T-cell (primary cell): ENCODE measurements at places on chromosomes 6 and 20.
A peak's percentile ranks its signal among the peaks of the same experiment; 100 is the strongest.

DNA sequence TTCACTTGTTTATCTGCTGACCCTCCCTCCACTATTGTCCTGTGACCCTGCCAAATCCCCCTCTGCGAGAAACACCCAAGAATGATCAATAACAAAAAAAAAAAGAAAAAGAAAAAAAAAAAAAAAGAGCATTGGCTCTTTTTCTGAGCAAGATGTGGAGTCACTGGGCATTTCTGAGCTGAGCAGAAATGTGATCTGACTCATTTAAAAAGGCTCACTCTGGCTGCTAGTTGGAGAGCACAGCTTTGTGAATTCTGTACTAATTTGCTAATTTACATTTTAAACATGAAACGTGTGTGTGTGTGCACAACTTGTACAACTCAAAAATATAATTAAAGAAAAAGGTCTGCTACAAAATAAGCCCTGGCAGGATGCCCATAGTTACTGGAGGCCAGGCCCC, 20.2 kb downstream of the SCML4 start:
- no peak for DNase-seq

DNA sequence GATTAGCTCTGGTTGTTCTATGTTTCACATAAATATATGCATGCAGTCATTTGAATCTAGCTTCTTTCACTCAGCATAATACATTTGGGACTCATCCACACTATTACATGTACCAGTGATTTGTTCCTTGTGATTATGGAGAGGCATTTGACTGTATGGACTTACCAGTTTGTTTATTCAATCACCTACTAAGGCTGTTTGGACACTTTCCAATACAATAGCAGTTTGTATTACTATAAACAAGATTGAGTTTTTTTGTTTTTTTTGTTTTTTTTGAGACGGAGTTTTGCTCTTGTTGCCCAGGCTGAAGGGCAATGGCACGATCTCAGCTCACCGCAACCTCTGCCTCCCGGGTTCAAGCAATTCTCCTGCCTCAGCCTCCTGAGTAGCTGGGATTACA, 109.8 kb upstream of the DST start:
- no peak for DNase-seq

DNA sequence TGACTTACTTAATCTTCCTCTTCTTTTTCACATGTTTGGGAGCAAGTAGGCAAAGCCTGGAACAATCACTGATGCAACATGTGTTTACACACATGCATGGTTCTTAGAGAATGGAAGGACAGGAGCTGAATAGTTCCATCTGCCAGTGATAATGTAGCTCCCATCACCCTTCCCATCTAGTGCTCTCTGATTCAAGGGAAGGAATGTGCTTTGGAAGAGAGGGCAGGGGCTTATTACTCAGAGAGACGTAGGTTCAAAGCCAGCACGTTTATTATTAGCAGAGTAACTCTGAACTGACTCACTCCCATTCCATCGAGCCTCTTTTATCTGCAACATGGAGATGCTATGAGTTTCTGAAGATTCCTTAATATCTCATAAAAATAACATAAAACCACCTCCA, 211.9 kb downstream of the GMPR start:
- DNase-seq: no peak

GRCh38 chr6:105711216-105711615, 308.3 kb upstream of the PREP start:
- no peak for DNase-seq

GRCh38 chr6:144159223-144159622, 8.9 kb downstream of the STX11 start:
- DNase-seq: no peak

DNA sequence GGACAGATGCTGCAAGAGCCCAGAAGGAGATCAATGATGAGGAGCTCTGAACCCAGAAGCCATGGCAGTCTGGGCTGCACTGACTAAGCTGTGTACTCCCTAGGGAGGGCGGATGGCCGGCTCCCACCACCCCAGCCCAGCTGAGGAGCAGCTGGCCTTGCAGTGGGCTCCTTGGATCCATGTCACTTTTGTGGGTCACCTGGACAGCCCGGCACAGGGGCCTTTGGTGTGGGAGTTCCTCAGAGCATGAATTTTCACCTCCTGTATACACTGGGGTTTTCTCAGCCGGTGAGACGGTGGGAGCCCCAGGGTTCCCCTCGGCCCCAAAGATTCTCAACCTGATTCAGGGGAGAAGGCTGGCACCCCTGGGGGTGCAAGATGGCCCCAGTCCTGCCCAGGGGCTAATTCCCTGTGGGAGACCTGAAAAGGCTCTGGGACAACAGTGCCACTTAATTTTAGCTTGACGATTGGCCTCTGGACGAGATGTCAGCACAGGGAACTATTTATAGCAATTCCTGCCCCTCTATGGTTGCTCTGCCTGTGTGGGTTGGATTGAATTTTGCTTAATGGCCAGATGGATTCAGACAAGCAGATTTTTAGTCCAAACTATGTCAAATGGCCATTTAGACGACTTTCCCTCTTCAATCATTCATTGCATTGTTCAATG, 121.6 kb upstream of the PMEPA1 start:
- no peak for DNase-seq

GRCh38 chr6:158655569-158656450, 6.0 kb downstream of the SYTL3 start:
- DNase-seq: no peak

DNA sequence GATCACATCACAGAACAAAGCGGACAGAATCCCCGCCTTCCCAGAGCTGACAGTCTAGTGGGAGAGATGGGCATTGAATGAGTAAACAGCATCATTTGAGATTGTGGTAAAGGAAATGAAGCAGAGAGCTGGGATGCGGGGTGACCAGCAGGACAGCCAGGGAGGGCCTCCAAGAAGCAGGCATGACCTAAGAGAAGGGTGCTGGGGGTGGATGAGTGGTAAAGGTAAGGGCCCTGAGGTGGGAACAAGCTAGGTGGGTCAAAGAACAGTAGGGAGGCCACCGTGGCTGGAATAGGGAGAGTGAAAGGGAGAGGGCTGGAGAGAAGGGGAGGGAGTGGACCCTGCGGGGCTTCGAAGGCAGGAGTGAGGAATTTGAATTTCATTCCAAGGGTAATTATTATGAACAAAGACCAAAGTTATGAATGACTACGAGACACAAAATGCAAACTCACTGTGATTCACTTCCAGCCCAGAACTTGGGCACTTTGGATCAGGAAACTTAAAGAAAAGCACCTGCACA, 61.4 kb downstream of the CEBPB start:
- no peak for DNase-seq

DNA sequence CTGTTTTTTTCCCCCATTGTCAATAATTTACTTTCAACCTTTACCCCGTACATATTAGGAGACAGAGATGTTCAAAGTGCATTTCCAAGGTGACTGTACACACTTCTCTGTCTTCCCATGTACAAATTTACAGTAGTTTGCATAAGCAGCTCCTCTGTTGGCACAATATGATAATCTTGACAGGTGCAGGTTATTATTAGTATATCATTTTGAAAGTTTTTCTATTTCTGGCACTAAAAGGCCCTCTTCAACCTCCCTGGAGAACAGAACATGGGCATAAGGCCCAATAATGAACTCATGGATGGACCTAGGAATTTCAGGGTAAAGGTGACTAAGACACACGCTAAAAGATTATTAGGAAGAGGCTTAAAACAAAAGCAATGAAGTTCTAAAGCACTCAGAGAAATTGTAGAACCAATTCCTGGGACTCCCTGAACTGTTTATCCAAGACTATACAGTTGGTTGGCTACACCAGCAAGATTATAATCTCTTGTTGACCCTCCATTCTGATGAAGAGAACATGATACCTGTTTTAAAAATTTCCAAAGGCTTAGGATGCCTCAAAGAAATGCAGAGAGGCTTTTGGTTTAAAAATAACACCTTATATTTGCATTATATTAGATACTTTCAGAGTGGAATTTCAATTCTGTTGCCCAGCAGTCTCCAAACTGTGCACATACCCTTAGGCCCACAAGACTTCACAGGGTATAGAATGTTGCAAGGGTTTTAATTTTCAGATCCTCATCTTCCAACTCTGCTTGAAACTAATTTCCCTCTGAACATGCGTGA, 1.1 kb downstream of the AIG1 start:
- no peak for DNase-seq

DNA sequence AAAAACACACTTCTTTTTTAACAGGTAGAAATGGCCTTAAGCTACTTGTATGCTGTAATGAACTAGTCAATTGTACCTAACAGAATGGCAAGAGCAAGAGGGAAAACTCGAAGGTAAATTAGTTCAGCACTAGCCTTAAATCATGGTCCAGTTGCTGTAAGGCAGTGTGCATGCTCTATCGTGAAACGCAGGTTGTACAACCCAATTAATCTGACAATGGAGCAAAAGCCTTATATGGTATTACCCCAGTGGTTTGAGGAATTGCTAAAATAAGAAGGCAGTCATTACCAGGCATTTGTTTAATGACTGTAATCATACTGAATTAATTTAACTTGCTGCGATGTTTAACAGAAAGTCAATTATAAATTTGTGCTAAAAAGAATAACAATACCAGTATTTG, 69.3 kb upstream of the SOX4 start:
- no peak for DNase-seq

DNA sequence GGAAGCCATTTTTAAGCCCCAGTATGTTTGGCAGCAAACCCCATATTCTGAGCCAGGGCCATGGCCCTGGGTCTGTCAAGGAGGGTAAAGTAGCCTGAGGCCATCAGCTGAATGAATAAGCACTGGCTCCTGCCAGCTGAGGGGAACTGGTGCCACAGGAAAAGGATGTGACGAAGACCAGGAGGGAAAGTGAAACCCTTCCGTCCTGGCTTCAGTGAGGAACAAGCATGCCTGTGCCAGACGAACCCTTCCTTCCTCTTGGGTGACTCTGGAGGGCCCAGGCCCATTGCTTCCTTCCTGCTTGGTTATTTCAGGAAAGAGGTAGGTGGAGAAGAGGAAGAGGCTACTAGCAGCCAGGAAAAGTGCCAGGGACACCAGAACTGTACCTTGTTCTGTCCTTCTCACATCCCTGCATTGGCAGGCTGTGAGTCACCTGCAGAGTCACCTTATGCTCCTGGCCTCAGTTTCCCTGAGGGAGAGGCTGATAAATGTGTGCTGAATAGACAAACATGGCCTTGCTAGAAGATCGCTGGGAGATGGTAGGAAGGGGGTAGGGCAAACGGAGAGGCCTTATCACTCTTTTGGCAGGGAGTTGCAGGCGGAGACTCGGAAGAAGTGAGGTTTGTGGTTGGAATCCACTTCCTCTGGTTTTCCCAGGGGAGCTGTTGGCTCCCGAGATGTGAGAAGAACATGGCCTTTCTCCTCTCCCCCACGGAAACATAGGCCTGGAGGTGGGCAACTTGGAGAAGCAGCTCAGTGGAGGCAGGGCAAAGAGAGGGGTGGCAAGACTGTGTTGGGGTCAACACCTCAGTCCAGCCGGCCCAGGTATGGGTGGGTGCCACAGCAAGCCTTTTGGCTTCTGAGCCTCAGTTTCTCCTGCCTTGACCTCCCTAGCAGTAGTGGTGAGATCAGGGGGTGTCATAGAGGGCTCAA, 37.4 kb downstream of the COX4I2 start:
- peak; percentile 57 for DNase-seq

- no peak for DNase-seq
These were observed 49.2 kb downstream of the TOMM6 start for GRCh38 chr6:41836660-41837052.

DNA sequence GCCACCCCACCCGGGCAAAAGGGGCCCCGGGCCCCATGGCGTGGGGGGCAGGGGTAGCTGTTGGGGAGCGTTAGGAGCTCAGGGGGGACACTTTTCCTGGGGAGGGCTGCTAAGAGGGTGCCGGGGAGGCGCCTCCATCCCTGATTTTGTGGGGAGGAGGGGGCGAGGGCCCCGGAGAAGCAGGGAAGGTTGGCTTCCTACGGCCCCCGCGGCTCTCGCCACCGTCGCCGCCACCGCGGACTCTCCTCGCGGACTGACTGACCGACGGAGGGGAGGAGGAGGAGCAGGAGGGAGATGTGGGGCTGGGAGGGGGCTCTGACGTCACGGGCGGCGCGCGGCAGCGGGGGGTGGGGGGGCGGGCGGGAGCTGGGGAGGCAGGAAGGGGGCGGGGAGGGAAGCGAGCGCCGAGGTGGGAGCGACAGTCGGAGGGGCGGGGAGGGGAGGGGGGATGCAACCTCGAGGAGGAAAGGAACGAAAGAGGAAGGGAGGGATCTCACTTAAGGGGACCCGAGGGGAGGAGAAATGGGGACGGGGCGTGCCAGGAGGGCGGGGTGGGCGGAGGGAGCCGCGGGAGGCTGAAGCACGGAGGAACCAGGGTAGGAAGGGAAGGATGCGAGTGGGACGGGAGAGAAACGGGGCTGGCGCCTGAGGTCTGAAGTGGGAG, 5.1 kb downstream of the GABBR1 start:
- no peak for DNase-seq

GRCh38 chr6:110690106-110690654, 125.1 kb downstream of the CDK19 start:
- DNase-seq: no peak

DNA sequence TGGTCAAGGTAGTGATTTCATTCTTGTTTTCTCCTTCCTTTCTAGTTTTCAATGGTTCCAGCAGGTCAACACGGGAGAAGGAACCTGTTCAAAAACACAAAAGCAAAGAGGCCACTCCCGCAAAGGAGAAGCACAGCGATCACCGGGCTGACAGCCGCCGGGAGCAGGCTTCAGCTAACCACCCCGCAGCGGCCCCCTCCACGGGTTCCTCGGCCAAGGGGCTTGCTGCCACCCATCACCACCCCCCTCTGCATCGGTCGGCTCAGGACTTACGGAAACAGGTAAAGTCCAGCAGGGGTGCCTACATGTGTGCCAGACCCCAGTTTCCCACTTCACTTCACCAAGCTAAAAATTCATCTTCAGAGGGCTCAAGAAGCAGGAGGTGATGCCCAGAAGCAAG, 175.6 kb downstream of the DTNBP1 start:
- DNase-seq: no peak

DNA sequence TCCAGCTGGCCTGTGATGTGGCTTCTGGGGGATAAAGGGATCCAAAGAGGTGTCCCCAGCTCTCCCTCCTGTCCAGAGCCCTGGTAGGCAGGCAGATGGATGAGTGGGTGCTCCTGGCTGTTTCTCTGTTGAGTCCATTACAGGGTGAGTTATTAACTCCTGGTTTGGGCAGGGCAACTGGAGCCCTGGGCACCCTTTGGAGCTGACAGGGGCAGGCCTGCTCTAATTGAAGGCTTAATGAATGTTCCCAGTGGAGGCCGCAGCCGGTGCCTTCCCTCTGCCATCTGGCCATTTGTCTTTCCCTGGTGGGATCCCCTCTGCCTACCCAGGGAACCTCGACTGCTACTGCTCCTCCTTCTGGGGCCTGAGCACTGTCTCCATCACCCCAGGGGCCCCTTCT, 44.7 kb upstream of the MLN start:
- DNase-seq: no peak

GRCh38 chr20:44166008-44166407, 21.0 kb downstream of the JPH2 start:
- DNase-seq: no peak

DNA sequence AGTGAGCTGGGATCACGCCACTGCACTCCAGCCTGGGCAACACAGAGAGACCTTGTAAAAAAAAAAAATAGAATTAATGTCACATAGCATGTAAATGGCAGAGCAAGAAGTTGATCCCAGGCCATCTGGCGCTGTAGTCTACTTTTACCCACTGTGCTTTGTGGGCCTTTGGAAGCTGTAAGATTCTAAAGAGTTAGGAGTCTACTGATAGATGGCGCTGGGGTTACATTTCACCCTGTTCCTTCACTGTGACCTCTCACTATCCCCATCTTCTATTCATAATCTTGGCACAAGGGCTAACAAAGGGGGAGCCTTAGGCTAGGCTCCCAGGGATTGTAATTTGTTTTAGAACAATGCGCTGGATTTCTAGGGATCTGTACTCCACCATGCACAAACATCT, 24.4 kb downstream of the SIRPD start:
- no peak for DNase-seq
